Activated naive CD4-positive, alpha-beta T cell treated with anti-CD3 and anti-CD28 coated beads, Interleukin-2, amount 50 U/mL, for 16 hours (primary cell): ENCODE measurements at places on chromosomes 5 and 9.

- no peak for DNase-seq
Measured at GRCh38 chr5:79075646-79076426, 6.3 kb downstream of the BHMT2 start.

GRCh38 chr9:131610231-131610761 lies 65.0 kb downstream of the PRRT1B start:
- DNase-seq: no peak

GRCh38 chr5:54317511-54318260 lies 7.3 kb upstream of the ARL15 start:
- no peak for DNase-seq

DNA sequence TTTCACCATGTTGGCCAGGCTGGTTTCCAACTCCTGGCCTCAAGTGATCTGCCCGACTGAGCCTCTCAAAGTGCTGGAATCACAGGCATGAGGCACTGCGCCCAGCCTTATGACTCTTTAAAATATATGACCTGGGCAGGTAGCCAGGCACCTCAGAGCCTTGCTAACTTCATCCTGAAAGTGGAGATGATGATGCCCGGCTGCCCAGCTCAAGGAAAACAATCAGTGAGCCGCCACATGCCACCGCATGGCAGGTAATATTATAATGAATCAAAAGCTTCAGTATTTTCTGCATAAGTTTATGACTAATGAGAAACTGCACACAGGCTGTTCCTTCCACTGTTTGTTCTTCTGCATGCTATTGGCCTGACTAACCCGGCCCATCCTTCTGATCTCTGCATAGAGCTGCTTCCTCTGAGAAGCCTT lies 30.4 kb upstream of the DMRT1 start:
- no peak for DNase-seq

GRCh38 chr9:21552244-21553170 lies 70.4 kb upstream of the IFNE start:
- no peak for DNase-seq

- DNase-seq: no peak
Measured at GRCh38 chr5:96297290-96297689, 135.8 kb downstream of the PCSK1 start.

DNA sequence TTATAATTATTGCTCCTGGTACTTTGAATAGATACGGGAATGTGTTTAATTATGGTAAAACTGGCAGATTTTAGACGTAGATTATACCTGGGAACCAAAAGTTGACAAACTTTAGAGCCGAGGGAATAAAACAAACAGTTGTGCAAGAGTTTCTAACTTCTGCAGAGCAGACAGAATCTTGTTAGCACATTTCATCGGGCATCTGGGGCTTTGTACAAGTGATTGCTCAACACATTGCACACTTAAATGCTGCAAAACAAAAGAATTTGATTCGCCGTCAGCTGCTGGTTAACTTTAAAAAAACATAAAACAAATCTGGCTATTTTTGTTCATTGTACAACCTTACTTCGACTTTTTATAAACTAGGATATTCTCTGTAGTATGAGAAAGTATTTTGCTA lies 398.1 kb downstream of the MAN2A1 start:
- DNase-seq: no peak

GRCh38 chr9:89920951-89921350 lies 316.1 kb downstream of the GADD45G start:
- no peak for DNase-seq

DNA sequence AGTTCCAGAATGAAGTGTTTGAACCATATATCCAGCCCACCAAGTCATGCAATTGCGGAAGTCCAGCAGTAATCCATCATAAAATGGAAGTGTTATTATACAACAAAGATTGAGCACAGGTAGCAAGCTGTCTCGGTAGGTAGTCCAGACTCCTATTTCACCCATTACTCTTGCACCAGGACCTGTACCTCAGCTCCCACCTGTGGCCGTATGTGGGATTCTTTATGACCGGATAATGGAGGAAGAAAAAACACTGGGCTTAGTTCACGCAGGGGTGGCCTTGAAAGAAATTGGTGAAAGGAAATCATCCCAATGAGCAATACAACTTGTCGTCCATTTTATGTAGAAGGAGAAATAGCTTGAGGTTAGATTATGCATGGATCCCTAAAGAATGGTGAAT lies 216.3 kb downstream of the ESM1 start:
- no peak for DNase-seq

- no peak for DNase-seq
Measured at GRCh38 chr5:159120446-159120845, 20.7 kb upstream of the EBF1 start.

DNA sequence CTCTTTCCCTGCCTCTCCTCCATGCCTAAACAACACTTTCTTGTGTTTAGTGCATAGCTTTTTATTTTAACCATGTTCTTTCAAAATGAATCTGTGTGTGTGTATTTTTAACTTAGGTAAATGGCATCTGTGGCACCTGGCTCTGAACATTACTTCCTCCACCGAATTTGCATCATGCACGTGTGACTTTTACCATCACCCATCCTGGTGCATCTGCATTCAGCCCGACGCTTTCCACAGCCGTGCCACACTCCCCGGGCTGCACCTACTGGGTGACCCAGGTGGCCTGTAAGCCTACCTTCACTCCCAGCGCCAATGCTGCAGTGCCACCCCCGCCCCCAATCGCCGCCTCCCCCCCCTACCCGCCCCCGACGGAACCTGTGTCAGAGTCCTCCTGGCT lies 12.7 kb upstream of the FCN1 start:
- no peak for DNase-seq
